GF-D8 (cell line): ENCODE measurements at places on chromosomes 4 and X.

GRCh38 chr4:145014365-145014764, 83.6 kb downstream of the ANAPC10 start:
- no peak for DNase-seq

GRCh38 chrX:70613295-70613694, 168.7 kb downstream of the DLG3 start:
- no peak for DNase-seq

GRCh38 chrX:49190821-49191573, 4.8 kb upstream of the PRICKLE3 start:
- DNase-seq = peak; percentile 100

- DNase-seq = no peak
Measured at GRCh38 chr4:177016541-177017141, 223.9 kb upstream of the VEGFC start.

- no peak for DNase-seq
Measured at GRCh38 chrX:372856-373640, 13.7 kb downstream of the PPP2R3B start.

DNA sequence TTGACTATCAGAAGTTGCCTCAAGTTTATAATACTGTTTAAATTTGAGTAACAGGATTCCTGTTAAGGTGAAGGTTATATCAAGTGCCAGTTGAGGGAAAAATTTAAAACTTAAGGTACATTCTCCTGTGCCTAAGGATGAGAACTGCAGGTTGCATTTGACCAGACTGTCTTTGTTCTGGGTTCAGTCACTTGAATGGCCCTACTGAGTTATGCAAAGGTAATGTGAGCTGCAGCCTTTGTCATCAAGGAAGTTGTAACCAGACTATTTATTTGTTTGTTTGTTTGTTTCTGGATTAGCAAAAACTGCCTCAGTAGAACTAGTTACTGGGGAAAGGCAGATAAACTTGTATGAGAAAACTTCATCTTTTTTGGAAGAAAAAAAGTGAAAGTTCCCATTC, 131.9 kb downstream of the ATOH1 start:
- DNase-seq = no peak

DNA sequence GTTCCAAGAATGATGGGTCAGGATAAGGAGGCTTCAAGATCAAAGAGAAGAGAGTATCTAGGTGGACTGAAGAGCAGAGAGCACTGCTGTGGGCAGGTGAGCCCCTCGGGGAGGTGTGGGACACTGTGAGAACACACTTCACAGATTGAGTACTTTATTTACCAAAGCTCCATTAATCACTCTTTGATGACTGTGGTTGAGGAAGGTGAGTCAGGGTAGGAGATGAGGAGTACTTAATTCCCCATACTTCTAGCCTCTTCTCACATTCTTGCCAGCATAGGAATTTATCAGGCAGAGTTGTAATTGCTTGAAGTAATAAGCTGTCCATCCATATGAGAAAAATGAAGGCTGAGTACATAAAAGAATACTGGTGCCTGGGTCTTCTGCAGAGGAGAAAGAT, 375.3 kb downstream of the PCDH10 start:
- DNase-seq = no peak

GRCh38 chr4:22508376-22508775, 7.5 kb downstream of the ADGRA3 start:
- DNase-seq = no peak

GRCh38 chr4:109041463-109042360, 260.7 kb downstream of the COL25A1 start:
- DNase-seq = no peak

DNA sequence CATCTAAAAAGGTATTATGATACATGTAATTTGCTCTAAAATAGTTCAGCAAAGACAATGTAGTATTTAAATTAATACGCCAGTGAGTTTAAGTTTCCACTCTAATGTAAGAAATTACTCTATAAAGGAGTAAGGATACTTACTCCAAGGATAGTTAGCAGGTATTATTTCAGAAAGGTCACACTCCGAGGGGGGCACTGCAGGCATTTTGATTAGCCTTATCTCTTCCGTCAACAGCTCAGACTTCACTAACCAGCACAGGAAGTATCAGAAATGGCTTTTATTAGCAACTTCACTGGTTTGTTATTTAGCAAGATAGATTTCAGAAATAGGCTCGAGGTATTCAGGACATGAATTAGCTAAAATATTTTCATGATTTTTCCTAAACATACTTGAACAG, 127.0 kb downstream of the COX18 start:
- DNase-seq = no peak

DNA sequence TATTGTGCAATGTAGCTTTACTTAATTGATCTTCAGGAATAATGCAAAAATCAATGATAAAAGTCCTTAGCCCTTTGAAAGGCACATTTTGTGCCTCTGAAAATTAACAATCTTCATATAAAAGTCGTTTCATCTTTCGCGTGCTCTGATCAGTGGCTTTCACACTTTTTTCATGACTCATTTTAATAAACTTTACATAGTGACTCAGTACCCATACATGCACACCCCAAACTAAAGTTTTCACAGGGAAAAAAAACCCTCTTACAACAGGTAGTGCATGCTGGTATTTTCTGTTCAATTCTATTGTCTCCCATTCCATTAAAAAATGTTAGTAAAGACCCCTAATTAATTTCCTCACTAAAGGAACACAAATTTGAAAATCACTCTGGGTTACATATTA, 21.5 kb downstream of the RWDD4 start:
- no peak for DNase-seq

DNA sequence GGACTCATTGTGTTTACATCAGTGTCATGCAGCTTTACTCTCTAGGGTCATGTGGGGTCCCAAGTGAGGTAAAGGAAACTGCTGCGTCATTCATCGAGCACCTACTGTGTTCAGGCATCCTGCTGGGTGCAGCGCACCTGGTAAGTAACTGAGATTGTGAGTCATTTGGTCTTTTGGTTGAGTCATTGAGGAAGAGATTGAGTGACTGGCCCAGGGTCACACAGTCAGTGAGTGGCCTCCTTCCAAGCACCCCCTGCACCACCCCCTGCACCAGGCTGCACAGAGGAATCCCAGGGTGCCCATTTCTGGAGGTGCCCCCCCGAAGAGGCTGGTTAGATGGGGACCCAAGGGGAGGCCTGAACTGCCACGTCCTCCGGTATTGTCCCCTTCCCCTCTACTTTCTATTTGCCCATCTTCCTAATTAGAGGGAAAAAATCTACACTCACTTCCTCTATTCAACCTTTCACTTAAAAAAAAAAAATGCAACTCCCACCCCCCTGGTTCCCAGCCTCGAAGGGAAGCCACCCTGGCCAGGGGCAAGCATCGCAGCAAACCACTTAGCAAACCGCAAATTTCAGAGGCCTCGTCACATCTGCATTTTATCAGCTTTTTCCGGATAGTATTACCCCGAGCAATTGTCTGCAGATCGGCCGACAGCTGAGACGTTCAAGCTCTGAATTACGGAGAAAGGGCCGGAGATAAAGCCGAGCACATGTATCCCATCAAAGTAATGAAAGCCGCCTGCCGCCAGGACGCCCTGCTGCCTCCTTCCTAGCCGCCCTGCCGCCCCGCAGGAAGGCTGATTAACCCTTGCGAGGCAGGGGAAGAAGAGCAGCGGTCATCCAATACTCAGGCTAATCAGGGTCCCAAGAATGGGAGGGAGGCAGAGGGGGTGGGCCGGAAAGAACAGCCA, 96.3 kb upstream of the MSX1 start:
- DNase-seq = peak; percentile 62

DNA sequence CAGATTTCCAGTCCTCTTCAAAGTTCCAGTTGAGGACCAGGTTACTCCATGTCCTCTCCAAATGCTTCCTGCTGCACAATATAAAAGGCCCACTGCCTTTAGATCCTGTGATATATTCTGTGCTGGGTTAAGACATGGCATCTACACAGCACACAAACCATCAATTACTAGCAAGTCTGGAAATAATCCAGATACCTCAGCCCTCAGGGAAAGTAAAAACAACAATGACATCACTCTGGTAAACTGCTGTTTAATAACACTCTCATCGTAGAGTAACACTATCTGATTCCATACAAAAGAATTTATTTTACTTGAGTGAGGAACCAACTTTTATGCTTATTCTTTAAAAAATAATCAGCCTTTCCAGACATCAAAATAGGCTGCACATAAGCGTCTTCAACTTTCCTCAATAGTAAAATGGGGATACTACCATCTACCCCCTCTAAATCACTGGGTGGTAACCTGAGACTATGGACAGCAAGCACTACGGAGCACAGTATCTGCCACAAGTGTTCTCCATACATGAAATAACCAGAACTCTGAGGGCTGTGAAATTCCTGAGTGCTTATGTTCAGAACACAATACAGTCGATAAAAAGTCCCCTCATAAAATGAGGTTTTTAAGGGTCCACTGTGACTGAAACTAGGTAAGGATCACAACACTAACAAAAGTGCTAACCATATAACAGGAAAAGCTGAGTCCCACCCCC, 53.4 kb downstream of the ABCG2 start:
- DNase-seq = no peak

DNA sequence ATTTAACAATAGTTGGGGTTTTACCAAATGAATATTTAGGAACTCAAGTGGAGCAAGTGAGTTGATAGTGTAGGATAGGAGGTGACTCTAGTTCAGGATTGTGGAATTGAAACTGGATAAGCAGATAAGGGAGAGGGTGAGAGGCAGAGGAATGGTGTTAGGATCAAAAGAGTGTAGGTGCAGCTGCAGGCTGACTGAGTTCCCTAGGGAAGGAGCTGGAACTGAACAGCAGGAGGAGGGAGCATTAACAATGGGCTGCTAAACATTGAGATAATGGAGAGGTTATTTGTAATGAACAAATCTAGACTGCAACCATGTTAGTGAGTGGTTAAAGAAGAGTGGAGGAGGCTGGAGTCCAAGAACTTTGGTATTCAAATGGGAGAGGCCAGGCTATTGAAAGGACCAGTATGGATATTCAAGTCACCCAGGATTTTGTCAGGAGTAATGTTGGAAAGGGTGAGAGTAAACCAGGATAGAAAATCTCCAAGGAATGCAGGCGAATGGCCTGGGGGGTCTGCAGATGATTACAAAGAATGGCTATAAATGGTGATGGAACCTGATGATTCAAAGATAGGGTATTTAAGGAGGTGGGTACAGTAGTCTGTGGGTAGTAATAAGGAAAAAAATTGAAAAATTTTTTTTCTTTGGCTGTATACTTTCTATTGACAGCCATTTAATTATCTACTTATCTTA, 497.1 kb upstream of the TENM3 start:
- no peak for DNase-seq

DNA sequence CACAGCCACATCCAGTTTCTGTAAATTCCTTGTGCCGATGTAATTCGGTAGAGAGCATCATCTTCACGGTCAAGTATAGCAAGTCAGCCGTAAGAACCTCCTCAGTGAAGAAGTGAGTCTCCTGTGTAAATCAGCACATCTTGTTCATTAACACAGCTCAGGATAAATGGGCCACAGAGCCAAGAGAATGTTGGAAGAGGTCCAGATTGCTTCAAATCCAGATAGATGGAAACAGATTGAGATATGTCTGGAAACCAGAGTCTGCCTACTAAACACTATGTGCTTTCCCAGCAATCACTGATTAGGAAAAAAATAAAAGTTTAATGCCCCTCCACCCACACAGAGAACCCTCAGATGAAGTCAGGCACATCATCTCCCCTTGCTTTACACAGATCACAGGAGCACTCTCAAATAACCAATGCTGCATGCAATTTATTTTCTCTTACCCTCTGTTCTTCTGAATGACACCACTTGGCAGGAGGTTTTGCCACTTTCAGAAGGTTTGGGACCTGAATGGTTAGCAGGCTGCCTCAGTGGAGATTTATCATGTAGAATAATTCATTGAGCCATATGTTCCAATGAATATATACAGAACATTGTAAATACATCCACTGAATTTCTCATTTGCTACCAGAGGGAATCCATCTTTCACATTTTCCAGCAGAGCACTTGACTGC, 357.7 kb downstream of the C4orf33 start:
- no peak for DNase-seq

DNA sequence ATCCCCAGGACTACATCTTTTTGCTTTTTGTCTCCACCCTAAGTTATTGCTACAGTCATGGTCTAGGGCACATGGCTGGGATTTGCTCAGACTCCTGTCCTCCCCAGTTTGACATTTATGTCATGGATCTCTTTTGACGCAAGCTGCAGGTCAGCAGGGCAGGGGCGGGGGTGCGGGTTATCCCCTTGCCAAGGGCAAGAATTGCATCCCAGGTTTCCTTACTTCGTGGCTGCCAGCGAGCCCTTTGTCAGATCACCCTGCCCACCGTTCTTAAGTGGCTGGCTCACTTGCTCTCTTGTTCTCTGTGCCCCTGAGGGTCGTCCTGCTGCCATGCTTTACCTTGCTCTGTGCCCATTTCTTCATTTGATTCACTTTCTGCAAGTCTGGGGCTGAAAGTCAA, 21.1 kb upstream of the UBA1 start:
- DNase-seq = no peak

DNA sequence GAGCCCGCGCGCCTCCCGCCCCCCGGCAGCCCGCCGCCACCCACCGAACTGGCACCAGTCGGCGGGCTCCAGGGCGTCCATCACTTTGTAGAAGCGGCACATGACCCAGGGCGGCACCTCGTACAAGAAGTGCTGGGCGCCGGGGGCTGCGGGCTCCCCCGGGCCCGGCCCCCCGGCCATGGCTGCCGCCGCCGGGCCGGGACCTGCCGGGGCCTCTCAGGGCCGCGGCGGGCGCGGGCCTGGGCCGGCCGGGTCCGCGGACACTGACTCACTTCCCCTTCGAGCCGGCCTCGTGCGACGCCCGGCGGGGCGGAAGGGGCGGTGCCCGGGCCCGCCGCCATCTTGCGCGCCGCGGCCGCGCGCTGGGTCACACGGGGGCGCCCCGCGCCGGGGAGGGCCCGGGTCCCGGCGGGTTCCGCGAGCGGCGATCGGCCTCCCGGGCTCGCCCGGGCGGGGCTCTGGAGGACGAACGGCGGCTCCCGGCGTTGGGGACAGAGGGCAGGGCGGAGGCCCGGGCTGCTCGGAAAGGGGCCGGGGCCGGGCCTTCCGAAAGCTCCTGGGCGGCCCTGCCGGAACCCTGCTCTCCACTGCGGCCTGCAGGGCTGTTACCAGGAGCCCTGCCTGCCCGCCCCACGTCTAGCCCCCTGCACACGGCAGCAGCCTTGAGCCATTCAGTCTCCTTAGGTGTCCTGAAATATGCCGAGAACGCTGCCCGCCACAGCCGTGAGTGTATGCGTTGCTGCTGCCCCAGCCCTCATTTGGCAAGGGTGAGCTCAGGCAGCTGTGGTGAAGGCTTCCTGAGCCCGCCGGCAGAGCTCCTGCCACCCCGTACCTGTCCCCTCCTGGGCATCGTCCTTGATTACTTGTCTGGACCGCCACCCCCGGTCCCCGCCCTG, at the start of gene IRAK1:
TSS of gene IRAK1 (minus strand) at position 270 of the 896 bp plus-strand sequence. CDS start at position 180, 90 bp downstream.
- DNase-seq = no peak

GRCh38 chr4:48215977-48216376, 53.7 kb downstream of the TEC start:
- DNase-seq = no peak

DNA sequence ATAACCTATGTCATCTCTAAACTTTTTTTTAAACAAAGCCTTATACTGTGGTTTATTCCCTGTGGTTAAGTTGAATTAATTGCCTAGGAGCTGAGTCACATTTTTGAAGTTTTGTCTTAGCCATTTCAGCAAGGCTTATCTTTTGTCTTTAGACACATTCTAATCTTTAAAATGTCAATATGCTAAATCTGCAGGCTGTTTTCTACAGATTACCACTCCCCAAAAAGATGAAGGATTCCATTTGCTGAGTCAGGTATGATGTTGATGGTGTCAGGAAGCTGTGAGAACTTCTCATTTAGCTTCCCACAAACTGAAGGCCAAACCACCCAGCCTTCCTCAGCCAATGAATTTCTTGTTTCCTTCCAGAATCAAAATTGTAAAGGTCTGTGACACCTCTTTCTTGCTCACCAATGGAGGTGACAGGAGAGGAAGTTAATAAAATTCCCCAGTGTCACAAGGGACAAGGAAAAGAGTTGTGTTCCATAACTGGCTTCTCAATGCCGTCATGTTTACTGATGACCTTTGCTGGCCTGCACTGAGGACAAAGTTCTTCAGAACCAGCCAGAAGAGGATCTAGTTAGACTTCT, 3.7 kb upstream of the CXCL6 start:
- DNase-seq = no peak
